ENCODE measurements at places on chromosomes 11 and 22. TPM values are rescaled to one million over a fixed set of nuclear protein-coding genes. Genes with fewer than 3 reads are reported as not detected.

GRCh38 chr11:75145972-75146519 is 4.9 kb upstream of the SLCO2B1 start:
- H3K36me3 ChIP-seq, result peaks cover 2% of the 10 kb centered on the region
- H3K4me1 ChIP-seq, result peaks cover 64% of the 10 kb centered on the region
- peaks cover 8% of the 10 kb centered on the region for H3K27me3 ChIP-seq
- H3K4me3 ChIP-seq, result no peak overlapping the region
- DNase-seq, result no peak
- no peak overlapping the region for H3K27ac ChIP-seq

GRCh38 chr11:88152381-88152780 is 22.9 kb downstream of the RAB38 start:
- no peak for DNase-seq
- peaks cover 5% of the 10 kb centered on the region for H3K27me3 ChIP-seq
- no peak overlapping the region for H3K27ac ChIP-seq
- H3K4me3 ChIP-seq, result no peak overlapping the region
- no peaks in the 10 kb centered on the region for H3K36me3 ChIP-seq

DNA sequence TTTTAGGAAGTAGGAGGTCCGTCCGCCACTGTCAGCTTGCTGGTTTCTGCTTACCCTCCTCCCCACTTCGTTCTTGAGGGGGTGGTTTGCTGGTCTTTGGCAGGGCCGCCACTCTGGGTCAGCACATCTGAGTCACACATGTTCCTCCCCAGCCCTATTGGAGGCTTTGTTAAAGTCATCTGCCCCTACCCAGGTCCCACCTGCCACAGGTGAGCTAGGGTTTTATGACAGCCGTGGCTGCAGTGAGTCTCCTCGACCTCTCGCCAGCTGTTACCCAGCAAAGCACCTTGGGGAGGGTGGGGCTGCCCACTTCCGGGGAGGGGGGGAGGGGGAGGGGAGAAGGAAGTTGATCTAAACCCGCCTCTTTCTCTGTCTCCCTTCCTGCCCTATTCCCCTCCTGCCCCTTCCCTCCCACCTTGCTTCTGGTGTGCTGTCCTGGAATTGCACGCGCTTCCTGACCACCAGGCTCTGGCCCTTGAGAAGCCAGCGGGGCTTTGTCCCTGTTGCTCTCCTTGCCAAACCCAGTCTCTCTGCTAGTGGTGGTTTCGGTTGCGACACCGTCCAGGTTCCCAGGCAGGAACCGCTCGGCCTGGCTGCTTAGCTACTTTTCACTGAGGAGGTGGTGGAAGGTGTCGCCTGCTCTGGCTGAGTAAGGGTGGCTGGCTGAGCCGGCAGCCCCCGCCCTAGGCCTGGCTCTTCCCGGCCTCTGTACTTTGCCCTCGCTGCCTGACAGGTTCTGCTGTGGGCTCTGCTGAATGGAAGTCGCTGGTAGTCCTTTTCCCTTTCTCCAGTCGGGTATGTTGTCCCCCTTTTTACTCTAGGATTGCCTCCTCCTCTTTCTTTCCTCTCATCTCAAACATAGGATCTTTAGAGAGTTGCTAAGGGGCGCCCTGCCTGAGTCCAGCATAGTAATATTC is 28.5 kb downstream of the RCOR2 start:
- peaks cover 77% of the 10 kb centered on the region for H3K4me1 ChIP-seq
- H3K27me3 ChIP-seq, result no peaks in the 10 kb centered on the region
- DNase-seq, result peak; percentile 57
- peaks cover 18% of the 10 kb centered on the region for H3K36me3 ChIP-seq

GRCh38 chr11:68983801-68984200 is 3.0 kb upstream of the MRGPRD start:
- DNase-seq, result no peak
- no peak overlapping the region for H3K4me3 ChIP-seq
- peaks cover 4% of the 10 kb centered on the region for H3K27me3 ChIP-seq
- H3K27ac ChIP-seq, result no peak overlapping the region
- H3K36me3 ChIP-seq, result no peaks in the 10 kb centered on the region
- no peaks in the 10 kb centered on the region for H3K4me1 ChIP-seq

GRCh38 chr22:28462041-28462440 is 217.6 kb downstream of the TTC28 start:
- DNase-seq, result no peak
- no peaks in the 10 kb centered on the region for H3K36me3 ChIP-seq
- H3K4me1 ChIP-seq, result no peaks in the 10 kb centered on the region
- H3K27ac ChIP-seq, result no peak overlapping the region
- H3K4me3 ChIP-seq, result no peak overlapping the region
- H3K27me3 ChIP-seq, result peaks cover 7% of the 10 kb centered on the region

GRCh38 chr11:69131644-69132300 is 24.0 kb upstream of the SMIM38 start:
- no peak overlapping the region for H3K4me3 ChIP-seq
- H3K4me1 ChIP-seq, result peaks cover 17% of the 10 kb centered on the region
- peaks cover 2% of the 10 kb centered on the region for H3K36me3 ChIP-seq
- no peaks in the 10 kb centered on the region for H3K27me3 ChIP-seq
- H3K27ac ChIP-seq, result no peak overlapping the region
- no peak for DNase-seq

DNA sequence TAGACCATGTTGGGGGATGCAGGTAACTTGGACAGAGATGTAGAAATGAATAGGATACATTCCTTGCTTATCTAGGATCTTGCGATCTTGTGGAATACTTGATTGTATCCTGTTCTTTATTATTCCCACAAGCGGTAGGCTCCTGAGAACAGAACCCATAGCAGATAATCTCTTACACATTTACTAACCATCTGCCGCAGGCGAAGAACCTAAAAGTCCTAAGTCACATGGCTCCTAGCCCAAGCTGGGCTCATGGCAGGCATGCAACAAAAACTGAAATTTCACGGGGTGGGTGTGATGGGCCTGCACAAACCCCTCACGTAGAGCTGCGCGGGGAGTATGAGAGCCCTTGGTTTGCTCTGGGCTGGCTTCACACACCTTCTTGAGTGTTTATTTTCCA is 177.4 kb upstream of the NECTIN1 start:
- H3K4me3 ChIP-seq, result no peak overlapping the region
- H3K36me3 ChIP-seq, result no peaks in the 10 kb centered on the region
- H3K27ac ChIP-seq, result no peak overlapping the region
- H3K4me1 ChIP-seq, result no peaks in the 10 kb centered on the region

The DEUP1 gene
- total RNA-seq, result not detected

All from activated T-helper 1 cell treated with anti-CD3 and anti-CD28 coated beads, Interleukin-12 subunit alpha, Interleukin-12 subunit beta, Interleukin-2, Interleukin-4 antibody, amounts not matched to agents 30 ng/mL and 10 ng/mL and 1 ng/mL, durations not matched to agents 14 hours and 24 hours and 36 hours (primary cell).